ENCODE measurements at places on chromosomes 5 and 9. TPM values are rescaled to one million over a fixed set of nuclear protein-coding genes. Genes with fewer than 3 reads are reported as not detected.

Gene CNTLN
- 3.9 TPM for total RNA-seq

Gene PPP3R2
- not detected for total RNA-seq

Gene GAPT
- not detected for total RNA-seq

Gene DTWD2
- 1.6 TPM for total RNA-seq

Gene PNPLA7
- 2.4 TPM for total RNA-seq

Gene LCN9
- total RNA-seq, result not detected

Gene CACNA1B
- total RNA-seq, result 0.41 TPM

Gene ATP10B
- not detected for total RNA-seq

Gene ARL14EPL
- total RNA-seq, result not detected

Gene PCDHGA10
- 12.4 TPM for total RNA-seq

Gene ZBTB6
- 4.0 TPM for total RNA-seq

Gene IL5
- not detected for total RNA-seq

Gene FYB1
- not detected for total RNA-seq

DNA sequence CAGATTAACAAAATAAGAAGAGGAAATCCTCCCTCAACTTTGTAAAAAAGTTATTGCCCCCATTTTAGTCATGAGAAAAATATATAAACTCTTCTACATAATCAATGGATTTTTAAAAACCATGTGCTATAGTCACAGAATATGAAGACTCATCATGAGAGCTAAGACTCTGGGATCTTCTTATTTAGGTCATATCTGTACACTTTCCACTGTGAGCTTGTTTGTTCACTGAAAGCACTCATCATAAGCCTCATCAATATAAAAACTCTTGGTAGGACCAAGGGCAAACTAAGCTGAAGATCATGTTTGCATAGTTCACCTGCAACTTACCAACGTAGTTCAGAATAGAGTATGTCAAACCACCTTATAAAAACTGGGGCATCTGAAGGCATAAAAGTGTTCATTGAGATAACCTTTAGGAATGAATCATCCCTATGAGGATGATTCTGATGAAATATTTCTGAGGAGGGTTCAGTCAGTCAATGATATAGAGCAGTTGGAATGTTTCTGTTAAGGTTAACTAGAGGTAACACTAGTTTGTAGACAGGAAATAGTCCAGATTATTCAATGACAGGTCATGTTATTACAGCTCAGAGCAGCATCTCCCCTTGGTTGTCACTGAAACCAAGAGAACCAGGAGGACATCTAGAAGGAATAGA, 289.9 kb upstream of the SMC2 start:
- no peak for DNase-seq

DNA sequence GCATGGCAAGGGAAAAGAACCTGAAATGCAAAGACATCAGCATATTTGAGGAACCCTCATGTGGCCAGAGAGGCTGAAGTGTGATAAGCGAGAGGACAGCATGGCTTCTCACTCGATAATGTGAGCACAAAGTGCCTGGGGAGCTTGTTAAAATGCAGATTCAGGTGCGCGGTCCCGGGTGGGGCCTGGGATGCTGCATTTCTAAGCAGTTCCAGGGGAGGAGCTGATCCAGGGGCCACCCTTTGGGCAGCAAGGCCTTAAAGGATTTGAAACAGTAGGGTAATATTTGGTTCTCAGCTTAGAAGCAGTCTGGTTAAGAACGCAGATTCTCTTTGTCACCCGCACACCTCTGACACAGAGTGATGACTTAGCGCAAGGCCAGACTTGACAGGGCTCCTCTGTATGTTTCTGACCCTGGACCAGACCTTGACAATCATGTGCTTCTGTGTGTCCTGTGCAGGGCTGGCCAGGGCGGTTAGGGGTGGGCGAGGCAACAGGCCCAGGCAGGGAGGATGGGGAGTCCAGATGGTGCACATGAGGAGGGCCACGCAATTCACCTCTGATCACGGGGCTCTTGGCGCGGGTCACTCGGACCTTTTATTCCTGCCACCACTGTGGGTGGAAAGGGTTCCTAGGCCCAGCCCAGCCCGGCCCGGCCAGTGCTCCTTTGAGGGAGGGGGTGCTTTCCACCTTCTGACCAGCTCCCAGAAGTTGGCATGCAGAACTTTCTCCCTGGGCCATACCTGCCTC, 62.8 kb upstream of the TBC1D2 start:
- no peak for DNase-seq

DNA sequence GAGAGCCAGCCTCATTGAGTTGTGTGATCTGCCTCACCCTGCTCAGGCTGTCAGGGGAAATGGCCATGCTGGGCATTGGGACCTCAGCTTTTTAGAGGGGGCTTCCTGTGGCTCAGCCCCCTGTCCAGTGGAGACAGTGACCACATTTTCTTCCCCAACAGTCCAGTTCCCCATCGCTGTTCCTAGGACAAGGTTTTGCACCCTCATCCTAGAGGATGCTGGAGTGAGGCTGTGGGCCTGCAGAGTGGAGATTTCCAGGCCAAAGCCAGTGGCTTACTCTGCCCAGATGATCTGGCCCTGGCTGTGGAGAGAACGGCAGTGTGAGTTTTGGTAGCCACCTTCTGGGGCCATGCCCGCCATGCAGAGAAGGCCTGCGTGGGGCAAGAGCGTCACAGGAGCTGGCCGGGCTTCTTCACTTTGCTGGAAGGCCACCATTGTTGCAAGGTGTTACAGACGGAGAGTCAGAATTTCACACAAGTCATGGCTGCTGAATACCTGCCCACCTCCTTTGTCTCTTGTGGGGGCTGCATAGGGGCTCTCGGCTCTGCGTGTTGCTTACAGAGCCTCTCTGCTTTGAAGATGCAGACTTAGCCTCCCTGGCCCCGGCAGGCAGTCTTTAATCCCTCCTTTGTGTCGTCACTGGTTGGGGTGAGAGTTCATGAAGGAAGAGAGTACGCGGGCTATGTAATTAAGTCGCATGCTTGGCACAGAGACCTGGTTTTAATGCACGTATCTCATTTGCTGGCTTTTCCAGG, 35.2 kb upstream of the PITX1 start:
- DNase-seq, result no peak

- no peak for DNase-seq
Measured at GRCh38 chr5:124941051-124942049, 194.9 kb upstream of the ZNF608 start.

GRCh38 chr5:19950897-19951296, 37.1 kb downstream of the CDH18 start:
- DNase-seq, result no peak

GRCh38 chr9:11697126-11697525, 996.1 kb upstream of the TYRP1 start:
- no peak for DNase-seq

GRCh38 chr9:16501726-16502125, 368.7 kb downstream of the BNC2 start:
- DNase-seq, result no peak

GRCh38 chr5:164303646-164304215, 798.3 kb downstream of the MAT2B start:
- no peak for DNase-seq

DNA sequence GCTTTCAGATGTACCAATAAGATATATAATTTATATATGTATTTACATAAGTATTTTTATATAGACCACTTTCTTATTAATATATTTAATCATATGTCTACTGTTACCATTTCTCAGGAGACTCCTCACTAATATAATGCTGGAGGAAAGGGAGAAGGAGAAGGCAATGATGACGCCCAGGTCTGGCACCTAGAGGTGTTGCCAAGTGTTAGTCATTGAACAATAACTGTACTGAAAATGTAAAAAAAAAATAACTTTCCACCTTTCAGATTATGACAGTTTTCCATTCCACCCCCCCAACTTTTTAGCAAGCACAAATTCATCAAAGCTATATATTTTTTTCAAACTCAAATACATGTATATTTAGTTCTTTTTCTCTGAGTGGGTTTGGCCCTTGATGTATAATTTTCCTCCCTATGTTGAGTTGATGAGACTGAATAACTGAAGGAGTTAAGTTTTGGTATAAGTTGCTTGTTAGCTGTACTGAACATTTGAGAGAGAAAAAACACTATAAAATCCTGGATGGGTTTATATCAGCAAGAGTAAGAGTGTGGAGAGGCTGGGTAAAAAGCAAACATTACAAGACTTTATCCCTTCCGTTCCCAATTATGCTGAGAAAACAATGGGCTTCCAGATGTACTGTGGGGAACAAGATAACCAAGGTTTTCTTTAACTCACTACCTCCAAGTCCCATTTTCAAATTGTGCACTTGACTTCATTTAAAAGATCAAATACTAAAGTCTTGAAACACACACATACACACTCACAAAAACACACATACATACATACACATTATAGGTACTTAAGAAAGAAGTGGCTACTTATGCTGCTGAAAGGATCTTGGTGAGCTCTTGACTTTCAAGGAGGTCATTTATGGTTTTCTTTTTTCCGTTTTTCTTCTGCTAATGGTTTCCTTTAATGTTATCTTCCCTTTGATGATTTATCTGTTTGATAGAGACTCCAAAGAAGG, 142.8 kb upstream of the IFNE start:
- DNase-seq, result peak; percentile 4

- no peak for DNase-seq
Measured at GRCh38 chr5:178189433-178189832, 2.3 kb upstream of the GMCL2 start.

GRCh38 chr9:126419475-126419874, 92.8 kb downstream of the MVB12B start:
- DNase-seq, result no peak

DNA sequence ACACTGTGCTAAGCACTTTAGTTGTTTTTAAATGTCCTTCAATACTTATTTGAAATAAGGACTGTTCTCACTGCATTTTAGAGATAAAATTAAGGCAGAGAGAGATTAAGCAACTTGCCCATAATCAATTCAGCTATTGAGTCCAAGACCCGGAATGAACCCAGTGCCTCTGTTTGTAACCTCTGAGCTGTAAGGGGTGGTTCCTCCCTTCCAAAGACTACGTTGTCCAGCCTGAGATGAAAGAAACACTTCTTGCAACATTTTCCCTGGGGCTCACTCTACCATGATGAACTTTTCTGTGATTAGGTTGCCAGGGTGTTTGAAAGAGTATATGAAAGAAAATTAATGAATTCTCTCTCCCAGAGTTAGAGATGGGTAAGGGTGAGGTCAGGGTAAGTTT, 22.0 kb upstream of the MAP1B start:
- no peak for DNase-seq

GRCh38 chr5:108264533-108264932, 117.4 kb downstream of the FBXL17 start:
- no peak for DNase-seq

DNA sequence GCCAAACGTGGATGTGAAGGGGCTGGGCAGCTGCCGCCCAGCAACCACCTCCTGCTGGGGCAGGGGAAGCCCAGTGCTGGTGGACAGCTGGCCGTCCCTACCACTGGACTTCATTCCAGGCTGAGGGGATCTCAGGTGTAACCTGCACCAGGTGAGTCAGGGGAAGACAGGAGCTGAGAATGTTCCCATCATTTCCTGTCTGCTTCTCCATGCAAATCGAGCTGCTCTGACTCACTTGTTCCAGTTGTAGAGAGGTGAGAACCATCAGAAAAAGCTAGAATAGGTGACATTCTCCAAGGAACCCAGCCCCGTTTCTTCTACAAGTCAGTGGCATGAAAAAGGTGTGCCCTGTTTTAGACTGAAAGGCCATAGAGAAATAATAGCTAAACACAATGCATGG, 21.8 kb upstream of the BARX1 start:
- DNase-seq, result no peak
